ENCODE measurements at places on chromosomes 6 and 20.

GRCh38 chr20:23094213-23094896 lies 8.2 kb upstream of the CD93 start:
- DNase-seq = no peak

- DNase-seq = no peak
Measured at GRCh38 chr20:9068841-9069663, at the start of gene PLCB4. PLCB4 (plus strand) TSS chr20:9069087; CDS start chr20:9307815, 238,728 bp downstream.

DNA sequence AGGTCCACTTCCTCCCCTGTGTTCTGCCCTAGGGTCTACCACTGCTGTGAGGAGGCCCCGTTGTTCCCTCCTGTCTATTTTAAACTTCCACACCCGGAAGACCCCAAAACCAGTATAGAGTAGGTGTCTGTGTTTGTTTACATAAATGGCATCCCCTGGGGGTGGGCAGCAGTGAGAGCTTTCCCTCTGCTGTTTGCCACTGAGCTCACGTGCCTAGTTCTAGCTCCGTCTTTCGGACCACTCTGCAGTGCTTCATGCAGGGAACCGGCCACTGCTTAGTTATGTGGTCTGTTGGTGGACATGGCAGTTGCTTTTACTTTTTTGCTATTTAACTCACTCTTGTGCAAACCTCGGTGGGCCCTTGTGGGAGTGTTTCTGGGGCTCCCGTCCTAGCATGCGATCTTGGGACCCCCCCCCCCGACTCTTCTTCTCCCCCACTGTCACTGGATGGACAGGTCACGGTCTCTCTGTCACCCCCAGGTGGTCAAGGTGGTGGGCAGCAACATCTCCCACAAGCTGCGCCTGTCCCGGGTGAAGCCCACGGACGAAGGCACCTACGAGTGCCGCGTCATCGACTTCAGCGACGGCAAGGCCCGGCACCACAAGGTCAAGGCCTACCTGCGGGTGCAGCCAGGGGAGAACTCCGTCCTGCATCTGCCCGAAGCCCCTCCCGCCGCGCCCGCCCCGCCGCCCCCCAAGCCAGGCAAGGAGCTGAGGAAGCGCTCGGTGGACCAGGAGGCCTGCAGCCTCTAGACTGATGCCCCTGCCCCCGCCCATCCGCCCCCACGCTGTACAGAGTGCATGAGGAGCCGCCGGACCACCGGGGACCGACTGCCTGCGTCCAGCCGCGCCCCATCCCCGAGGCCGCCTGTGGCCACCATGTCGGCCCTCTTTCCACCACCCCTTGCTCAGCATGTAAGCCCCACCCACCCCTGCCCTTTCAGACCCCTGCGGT lies 40.9 kb downstream of the VSTM2L start:
- no peak for DNase-seq

DNA sequence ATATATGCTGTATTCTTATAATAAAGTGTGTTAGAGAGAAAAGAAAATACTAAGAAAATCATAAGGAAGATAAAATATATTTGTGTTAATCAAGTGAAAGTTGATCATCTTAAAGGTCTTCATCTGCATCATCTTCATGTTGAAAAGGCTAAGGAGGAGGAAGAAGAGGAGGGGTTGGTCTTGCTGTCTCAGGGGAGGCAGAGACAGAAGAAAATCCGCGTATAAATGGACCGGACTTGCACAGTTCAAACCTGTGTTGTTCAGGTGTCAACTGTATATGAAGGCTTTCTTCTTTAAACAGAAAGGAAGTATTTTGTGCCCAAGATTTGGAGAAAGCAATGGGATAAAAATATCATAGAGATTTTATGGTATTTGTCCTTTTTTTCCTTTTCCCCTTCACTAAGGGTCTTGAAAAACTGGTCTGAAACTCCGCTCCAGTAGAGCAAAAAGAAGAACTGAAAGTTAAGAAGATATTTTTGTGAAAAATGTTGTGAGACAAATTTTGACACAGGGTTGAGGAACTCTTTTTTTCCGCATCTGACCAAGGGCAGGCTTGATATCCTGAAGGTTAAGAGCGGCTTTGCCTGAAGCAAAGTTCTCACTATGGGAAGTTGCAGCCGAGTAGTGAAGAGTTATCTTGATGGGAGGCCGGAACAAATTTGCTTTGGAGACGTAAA lies 350.7 kb downstream of the LAMA2 start:
- no peak for DNase-seq

DNA sequence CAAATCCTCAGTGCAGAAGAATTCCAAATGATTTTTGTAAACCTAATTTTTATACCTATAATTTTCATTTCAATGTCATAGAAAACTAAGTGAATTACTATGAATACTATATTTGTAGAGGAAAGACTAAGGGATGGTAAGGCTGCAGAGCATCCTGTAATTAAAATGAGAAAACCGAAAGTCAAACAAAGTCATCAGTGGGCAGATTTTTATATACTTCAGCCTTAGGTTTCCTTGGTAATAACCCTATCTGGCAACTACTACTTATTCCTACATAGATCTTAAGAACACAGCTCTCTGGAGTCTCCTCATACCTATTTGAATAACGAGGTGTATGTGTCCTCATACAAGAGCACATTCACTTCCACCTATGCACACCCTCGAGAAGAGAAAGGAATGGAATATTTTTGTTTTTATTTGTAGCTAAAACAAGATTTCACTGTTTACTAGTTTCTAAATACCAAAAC lies 117.9 kb upstream of the SGK1 start:
- no peak for DNase-seq

GRCh38 chr6:115613488-115613887 lies 447.2 kb downstream of the FRK start:
- no peak for DNase-seq

DNA sequence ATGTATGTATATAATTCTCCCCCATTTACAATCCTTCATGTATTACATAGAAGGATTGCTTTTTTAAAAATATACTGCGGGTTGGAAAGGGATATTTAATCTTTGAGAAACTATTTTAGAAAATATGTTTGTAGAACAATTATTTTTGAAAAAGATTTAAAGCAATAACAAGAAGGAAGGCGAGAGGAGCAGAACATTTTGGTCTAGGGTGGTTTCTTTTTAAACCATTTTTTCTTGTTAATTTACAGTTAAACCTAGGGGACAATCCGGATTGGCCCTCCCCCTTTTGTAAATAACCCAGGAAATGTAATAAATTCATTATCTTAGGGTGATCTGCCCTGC lies 3.6 kb downstream of the FOXC1 start:
- no peak for DNase-seq

- no peak for DNase-seq
Measured at GRCh38 chr6:150729188-150729748, 129.6 kb downstream of the PLEKHG1 start.

- DNase-seq = no peak
Measured at GRCh38 chr6:164694386-164694785, 615.0 kb downstream of the C6orf118 start.

DNA sequence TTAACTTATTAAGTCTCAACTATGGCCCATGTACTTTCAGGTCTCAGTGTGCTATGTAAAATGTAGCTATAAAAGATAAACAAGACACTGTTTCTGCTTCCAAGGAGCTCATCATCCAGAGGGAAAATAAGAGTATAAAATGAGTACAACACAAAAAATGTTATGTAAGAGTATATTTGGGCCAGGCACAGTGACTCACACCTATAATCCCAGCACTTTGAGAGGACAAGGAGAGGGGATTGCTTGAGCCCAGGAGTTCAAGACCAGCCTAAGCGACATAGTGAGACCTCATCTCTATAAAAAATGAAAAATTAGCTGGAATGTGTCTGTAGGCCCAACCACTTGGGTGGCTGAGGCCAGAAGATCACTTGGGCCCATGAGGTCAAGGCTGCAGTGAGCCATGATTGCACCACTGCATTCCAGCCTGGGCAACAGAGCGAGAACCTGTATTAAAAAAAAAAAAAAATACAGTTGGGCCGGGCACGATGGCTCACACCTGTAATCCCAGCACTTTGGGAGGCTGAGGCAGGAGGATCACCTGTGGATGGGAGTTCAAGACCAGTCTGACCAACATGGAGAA lies 124.0 kb downstream of the EDN1 start:
- no peak for DNase-seq

DNA sequence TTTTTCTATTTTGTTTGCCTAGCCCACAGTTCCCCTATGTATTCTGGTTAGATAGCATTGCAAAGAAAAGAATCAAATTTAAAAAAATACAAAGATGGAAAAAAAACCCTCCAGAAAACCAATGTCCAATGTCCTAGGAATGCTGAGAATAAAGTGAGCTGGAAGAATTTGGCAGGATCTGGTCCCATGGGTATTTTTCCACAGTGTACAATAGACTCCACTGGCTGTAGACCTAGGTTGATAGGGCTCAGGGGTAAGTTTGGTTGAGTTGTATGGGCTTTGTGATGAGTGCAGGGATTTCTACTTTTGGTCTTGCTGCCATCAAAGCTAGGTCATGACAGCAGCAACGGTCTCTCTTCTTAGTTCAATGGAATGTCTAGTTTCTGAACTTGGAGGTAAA lies 41.5 kb downstream of the SLC22A2 start:
- DNase-seq = no peak

DNA sequence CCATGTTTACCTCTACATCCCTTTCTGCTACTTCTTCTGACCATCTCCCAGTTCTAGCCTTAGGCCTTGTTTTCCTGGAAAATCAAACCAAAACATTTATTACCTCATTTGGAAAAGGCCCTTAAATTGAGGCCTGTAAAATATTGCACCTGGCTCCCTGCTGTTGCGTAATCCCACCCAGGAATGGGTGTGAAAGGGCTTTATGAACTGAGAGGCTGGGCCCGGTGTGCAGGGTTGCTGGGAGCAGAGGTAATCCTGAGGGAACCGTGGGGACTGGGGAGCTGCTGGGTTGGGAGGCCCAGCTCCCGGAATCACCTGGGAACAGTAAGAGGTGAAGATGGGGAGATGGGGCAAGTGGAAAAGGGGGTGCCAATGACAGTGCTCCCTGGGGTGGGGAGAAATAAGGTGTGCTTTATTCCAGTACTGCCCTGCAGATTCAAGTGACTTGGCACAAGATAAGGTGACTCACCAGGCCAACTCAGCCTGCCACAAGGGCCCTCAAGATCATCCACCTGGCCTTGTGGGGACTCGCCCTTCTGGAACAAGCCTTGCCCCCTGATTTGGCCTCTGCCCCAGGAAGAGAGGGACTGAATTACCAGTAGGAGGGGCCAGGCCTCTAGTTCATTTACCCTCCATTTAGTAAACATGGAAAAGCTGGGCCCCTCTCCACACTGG lies 44.2 kb downstream of the KCNK5 start:
- DNase-seq = no peak

DNA sequence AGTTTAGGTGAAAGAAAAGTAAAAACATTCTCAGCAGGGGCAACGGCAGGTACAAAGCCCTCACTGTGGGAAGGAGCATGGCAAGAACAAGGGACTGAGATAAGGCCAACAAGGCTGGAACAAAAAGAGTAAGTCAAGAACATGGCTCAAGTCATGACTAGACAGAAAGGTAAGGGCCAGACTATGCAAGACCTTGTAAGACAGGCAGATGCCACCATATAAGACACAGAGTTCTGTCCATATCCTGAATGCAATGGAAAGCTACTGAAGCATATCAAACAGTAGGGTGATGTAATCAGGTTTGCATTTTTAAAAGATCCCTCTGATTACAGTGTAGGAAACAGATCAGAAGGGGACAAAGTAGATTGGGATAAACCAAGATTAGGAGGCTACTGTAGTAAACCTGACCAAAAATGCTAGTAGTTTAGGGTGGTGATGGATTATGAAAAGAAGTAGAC lies 5.5 kb downstream of the REV3L start:
- DNase-seq = no peak

GRCh38 chr20:21159658-21160380 lies 33.9 kb downstream of the KIZ start:
- DNase-seq = no peak

DNA sequence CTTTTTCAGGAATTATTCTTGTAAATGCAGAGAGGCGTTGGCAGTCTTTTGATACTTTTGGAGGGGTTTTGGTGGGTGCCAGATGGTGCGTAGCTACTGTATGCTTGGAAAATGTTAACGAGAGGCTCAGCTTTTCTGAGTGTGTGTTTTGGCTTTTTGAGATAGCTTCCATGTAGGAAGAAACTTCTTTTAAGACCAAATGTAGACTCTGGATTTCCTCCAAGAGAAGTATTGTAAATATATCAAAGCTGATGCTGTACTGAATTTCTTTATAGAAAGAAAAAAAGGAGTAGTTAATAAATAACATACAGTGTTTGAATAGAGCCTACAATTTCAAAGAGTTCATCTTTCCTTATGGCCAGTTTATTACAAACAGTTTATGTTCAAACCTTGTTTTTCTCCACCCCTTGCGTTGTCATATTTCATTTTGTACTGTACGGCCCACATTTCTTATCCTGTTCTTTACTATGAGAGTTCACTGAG lies 16.7 kb downstream of the TIAM2 start:
- DNase-seq = no peak

DNA sequence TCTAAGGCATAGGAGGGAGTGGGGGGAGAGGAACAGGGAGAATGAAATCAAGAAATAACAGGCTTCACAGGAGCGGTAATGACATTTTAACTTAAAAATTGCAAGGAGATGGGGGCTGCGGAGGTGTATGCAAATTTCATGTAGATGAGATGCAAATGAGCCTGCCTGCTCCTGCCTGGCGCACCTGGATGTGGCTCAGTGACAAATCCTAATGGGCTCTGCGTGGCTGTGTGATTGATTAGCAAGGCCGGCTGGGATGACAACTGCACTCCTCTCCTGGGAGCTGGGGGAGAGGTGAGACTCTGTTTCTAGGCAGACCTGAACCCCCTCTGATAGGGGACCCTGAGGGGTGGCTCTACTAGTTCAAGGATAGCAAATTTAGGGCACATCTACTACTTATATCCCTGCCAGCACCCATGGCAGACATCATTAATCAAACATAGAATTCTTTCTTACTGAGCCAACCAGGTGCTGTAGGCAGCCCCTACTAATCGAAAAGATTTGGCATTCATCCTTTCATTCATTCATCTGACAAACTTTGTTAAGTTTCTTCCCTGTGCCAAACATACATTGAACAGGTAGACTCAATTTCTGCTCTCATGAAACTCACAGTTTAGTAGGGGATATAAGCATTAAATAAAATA lies 38.4 kb upstream of the TGM2 start:
- DNase-seq = no peak

- DNase-seq = peak; percentile 33
Measured at GRCh38 chr6:52263709-52264540, 19.6 kb upstream of the IL17F start.

DNA sequence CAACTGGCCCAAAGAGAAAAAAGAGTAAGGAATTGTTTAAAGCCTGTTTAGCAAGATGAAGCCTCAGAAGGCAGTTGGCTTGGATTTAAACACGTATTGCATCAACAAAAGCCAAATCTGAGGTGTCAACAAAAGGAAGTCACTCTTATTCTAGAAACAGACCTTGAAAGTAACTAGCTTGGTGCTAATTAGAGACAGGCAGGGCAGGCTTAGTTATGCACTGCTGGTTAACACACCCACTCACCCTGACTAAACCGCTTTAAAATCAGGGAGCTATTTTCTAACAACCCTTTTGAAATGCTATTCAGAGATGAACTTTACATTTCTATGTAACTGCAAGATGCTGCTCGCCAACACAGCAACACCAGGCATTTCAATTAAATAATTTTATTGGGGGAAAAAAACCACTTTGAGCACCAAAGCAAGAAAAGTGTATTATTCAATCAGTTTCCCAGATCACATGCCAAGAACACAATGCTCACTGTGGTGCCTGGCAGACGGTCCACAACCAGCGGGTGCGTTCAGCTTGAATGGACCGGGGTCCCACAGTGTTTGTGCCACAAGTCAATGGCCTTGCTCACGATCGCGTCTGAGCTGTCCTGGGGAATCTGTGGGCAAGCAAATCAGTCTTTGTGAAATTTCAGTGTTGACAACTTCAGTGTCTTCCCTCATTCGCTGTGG lies 23.6 kb downstream of the TBC1D7 start:
- no peak for DNase-seq

All from stimulated activated CD8-positive, alpha-beta memory T cell treated with anti-CD3 and anti-CD28 coated beads, Interleukin-7, amount 100 ng/mL, for 24 hours (primary cell).